Bone marrow (tissue), 2 donors: ENCODE measurements at places on chromosomes 3 and 15.

DNA sequence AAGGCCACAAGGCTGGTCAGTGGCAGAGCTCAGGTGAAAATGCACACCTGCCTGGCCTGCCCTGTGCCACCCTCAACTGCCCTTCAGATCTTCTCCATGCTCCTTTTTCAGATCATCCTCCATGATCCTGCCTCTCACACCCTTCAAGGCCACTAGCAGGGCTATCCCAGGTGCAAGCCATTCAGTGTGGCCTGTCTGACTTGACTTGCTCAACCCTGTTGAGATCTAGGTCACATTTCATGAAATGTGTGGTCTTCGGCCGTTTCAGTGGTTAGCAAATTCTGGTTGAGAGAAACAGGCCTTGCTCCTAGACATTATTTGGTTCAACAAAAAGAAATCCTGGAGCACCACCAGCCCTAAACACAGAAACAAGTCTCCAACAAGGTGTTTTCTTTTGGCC is 26.6 kb upstream of the LMCD1 start:
- no peak for DNase-seq

- no peak for DNase-seq
Observed at GRCh38 chr3:196175116-196175625, 36.0 kb downstream of the ZDHHC19 start.

DNA sequence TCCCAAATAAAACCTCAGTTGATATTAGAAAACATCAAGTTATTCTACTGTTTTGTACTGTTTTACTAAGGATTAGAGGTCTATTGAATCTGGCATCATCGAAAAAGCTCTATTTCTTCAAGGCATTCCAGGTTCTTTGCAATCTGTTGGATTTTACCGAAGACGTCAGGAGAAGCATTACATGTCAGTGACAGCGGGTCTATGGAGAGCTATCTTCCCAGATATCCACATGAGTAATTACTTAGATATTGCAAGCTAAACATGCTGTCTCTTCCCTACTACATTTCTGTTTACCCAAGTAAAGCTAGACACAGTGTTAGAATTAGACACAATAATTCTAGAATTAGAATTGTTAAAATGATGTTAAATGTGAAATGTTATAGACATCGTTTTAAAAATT is 10.8 kb upstream of the GOLGA6L2 start:
- DNase-seq, result no peak

- DNase-seq, result no peak
Observed at GRCh38 chr3:125024817-125025216, 31.0 kb downstream of the HEG1 start.

GRCh38 chr3:178436773-178437172 is 99.5 kb upstream of the KCNMB2 start:
- DNase-seq, result no peak

GRCh38 chr15:99721896-99722295 is 11.3 kb downstream of the LYSMD4 start:
- no peak for DNase-seq

DNA sequence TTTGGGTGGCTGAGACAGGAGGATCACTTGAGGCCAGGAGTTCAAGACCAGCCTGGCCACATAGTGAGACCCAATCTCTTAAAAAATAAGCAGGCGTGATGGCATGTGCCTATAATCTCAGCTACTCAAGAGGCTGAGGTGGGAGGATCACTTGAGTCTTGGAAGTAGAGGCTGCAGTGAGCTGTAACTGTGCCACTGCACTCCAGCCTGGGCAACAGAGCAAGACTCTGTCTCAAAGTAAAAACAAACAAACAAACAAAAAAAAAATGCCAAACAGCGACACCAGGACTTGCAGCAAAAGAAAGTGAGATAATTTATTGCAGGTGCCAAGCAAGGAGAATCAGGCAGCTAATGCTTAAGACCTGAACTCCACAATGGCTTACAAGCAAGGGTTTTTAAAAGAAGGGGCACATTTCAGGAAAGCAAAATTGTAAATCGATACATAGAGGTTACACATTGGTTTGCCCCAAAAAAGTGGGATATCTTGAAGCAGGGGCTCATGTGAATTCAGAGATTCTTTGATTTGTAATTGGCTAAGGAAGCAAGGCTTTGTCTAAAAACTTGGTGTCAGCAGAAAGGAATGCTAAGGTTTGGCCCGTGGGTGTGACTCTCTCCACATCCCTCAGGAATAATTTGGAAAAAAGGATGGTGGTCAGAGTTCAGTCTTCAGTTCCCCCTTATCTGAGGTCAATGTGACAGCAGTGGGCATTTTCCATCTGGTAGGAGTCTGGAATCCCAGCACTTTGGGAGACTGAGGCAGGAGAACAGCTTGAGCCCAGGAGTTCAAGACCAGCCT is 5.2 kb upstream of the MPI start:
- DNase-seq, result no peak

DNA sequence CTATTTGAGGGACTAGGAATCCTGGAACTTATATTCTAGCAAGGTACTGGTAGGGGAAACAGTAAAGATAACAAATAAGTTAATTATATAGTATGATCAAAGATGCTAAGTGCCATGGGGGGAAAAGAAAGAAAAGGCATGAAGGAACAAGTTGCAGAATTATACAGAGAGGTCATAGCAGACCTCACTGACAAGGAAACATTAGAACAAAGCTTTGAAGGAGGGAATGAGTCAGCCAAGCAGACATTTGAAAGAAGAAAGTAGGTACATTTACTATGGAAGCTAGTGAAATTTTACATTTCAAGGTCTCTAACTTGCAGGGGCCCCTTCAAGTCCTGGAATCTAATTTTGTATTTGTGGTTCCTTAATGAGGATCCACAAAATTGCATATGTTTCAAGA is 57.2 kb upstream of the TIPARP start:
- DNase-seq, result no peak

DNA sequence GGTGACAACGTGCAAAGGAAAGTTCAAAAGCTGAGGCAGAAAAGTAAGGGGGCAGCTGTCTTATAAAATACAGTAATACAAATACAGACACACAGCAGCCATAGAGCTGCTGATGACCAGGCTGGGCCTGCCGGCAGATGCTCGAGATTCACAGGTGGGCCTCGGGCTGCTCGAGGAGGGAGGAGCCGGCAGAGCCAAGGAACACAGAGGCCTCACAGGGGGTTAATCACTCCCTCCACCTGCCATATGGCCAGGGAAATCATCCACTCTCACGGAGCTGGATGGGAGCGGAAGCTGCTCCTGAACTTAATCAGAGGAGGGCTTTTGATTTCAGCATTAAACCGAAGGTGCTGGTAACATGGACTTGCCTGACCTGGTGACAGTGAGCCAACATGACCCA is 29.6 kb upstream of the MGLL start:
- no peak for DNase-seq

DNA sequence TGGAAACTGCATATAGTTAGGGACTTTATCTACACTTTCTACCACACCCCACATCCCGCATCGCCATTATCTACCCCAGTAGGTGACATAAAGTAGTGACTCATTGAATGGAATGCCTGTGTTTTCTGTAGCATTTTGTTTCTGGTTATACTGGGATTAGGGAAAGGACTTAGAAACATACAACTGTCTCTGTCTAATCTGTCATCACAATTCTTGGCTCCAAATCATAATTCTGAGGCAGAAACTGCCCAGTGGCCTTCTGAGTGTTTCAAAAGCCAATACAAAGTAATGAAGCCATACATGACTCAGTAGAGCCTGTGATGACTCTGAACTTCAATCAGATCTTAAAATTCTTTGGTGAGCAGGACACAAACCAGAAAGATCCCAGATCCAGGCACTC is 115.7 kb upstream of the CHRM5 start:
- DNase-seq, result no peak

GRCh38 chr15:57489122-57489521 is 102.6 kb upstream of the MYZAP start:
- DNase-seq, result no peak

DNA sequence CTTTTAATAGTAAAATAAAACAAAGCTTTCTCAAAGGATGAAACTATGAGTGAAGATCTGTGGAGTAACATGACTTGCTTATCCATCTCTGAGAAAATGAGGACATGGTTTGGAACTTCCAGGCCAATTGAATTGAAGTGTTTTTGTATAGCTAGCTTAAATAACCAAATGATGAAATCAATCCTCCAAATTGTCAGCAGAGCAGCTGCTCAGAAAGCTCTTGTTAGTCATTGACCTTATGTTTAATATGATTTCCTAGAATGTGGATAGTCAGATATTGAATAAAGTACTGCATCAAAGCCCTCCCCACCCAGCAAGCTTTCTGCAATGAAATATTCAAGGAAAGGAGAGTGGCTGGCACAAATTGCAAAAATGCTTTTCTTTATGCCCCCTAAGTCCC is 437.2 kb downstream of the MFSD1 start:
- no peak for DNase-seq

DNA sequence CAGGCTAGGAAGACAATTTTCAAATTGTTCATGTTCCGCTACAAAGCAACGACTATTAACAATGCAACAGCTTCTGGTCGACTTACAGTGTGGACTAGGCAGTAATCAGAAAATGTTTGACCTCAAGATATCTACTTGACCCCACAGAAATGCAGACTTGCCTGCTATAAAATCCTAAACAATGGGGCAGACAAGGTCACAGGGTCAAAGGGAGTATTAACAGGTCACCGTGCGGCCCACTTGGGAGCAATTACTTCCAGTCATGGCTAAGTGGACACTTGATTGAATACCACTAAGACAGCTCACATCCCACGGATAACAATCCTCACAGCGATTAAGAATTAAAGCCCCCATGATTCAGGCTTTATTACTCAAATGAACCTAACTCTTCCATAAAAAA is 58.9 kb downstream of the FOXP1 start:
- no peak for DNase-seq

- no peak for DNase-seq
Observed at GRCh38 chr15:31353931-31354330, 27.3 kb downstream of the KLF13 start.

DNA sequence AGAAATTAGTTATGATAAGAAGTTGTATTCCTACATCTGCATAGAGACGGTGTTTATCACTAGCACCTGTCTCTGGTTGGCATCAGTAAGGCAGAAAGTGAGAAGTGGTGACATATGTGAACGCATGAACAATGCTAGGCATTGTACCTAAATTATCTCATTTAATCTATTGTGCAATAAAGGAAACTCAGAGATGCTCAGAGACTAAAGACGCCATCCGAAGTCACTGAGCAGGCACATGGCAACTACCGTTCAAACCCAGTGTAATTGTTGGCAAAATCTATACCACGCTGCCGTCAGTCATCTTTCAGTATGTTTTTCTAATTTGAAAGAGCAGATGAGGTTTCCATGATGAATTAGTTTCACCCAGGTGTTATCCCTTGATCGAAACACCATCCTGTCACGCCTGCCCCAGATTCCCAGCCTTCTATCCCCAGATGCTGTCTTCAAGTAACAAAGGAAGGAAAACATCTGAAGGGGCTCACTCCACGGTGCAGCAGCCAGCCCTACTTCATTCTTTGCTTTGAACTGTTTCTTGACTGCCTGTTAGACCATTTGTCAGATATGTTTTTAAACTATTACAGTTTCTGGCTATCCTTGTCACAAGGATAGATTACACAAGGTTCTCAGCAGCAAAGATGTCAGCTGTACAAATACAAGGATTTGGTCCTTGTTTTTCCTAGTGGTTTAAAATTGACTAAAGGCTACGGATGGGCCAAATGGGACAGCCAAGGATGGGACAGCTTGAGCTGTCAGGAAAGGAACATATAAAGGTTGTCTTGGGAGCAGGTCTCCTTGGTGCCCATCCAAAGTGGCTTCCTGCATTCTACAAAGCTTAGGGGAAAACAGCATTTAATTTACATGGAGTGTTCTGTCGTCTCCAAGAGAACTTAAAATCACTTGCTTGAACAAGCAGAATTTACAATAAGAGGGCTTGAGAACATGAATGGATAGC is 99.1 kb downstream of the TMEM108 start:
- no peak for DNase-seq

GRCh38 chr15:61474796-61475195 is 245.7 kb upstream of the RORA start:
- DNase-seq, result no peak

GRCh38 chr3:13245615-13245978 is 172.4 kb upstream of the IQSEC1 start:
- DNase-seq, result no peak

DNA sequence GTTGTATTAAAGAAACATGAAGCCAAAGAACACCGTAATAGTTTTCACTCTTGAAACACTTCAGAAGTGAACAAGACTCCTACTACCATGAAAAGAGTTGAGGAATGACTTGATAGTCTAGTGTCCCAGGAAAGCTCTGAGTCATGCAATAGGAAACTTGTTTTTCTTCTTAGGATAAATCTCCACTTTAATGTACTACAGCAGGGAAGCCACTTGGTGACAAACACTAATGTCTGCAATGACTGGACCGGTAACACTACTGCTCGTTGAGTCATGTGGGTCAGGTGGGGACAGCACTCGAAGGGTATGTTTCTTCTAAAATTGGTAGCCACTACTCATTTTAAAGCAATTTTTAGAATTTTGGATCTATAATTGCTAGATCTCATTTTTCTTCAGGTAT is 291.7 kb upstream of the CNTN3 start:
- no peak for DNase-seq

DNA sequence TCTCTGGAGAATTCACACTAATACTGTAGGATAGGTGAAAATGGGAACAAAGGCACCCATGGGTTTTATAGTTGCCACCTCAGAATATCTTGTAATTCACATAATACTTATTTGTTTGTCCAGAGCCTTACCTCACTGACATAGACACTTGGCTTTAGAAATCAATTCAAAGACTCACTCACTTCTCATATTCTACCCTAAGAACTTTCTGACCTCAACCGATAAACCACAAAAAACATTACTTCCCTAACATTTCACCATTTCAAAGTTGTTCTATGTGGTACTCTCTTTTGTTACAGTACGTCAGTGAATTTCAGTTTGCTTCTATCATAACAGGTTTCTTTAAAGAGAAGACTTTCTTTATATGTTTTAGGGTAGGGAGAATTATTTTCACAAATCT is 359.3 kb downstream of the IGSF11 start:
- no peak for DNase-seq

- no peak for DNase-seq
Observed at GRCh38 chr3:123799544-123800361, 84.4 kb downstream of the MYLK start.

DNA sequence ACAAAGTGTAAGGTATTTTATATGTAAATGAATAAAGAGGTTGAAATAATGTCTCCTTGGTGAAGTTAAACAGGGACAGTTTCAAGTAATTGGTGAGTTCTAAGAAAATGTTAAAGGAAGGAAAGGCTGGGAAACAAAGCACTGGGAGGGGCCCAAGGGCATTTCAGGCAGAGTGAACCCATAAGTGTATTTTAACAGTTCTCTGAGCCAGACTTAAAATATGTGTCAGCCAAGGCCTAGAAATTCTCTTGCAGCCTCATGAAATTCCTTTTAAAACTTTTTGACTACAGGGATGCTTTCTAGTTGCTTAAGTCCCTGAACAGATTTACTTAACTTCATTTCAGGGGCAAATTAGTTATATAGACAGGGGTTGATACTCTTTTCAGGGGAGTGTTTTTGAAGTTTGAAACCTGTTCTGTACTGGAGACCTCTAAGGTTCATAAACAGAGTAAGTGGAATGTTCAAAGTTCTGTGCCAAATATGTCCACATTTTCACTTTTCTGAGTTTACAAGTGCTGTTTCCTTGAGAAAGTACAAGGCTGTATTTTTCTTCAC is 77.6 kb downstream of the GALK2 start:
- no peak for DNase-seq
